ENCODE measurements at places on chromosomes 6 and 20.

- no peak for DNase-seq
These were observed 124.4 kb downstream of the TCP11 start for GRCh38 chr6:35016502-35017321.

- DNase-seq, result no peak
These were observed 31.3 kb upstream of the HEY2 start for GRCh38 chr6:125718109-125718508.

DNA sequence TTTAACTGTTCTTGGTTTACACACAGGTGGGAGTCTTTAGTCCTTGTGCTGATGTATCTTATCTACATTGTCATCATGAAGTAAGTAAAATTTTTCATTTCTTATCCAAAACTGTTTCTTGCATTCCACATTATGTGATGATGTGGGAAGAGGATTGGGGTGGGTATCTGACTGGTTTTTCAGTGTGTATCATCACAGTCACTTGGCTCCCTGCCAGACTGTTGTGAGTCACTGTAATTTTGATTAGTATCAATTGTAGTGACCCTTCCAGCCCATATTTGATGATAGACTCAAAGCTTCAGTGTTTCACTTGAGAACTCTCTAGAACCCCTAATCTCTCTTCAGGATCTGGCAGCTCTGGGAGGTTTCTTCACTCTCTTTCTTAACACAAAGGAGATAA, 84.5 kb upstream of the RIN2 start:
- DNase-seq, result no peak

GRCh38 chr6:44119704-44120262, 7.5 kb downstream of the MRPL14 start:
- DNase-seq, result no peak

DNA sequence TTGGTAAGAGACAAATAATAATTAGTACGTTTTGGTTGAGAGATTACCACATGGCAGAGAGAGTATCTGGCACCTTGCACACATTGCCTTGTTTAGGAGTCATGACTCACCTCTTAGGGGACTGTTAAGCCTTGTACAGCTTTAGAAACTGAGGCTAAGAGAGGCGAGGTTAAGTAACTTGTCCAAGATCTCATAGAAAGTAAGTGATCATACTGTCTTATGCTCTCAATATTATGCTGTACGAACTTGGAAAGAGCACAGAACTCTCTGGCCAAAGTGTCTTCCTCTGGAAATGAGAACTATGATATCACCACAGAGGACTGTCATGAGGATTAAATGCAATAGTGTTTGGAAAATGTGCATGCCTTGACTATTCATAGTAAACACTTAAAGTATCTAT, 249.0 kb downstream of the UTRN start:
- no peak for DNase-seq

GRCh38 chr20:62142252-62143080, 728 bp downstream of the PSMA7 start:
- no peak for DNase-seq

DNA sequence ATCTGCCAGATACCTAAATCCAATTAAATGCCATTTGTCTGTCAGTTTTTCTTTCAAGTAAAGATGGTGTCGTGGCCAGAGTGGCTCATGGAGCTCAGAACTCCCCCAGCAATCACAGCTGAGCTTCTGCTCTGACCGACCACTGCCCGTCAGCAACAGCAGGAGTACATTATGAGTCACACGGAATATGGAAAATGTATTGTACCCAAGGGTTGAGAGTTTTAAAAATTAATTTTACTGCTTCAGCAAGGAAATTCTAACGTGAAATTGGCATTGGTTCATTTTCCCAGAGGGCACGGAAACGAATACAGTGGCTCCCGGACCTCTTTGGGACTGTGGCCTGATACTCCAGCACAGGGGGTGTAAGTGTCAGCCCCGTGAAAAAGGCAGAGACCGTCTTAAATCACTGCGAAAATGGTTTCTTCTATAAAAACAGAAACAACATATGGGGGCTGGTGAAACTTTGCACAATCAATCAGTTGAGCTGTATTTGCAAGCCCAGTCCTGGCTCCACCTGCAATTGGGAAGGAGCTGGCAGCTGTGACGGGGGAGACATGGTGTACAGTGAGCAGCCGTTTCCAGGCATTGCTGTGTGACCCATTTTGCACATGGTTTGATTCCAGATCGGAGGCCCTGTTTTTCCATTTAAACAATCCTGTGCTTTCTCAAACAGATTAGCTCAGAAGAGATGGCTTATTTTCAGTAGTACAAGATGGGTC, 12.8 kb downstream of the NPEPL1 start:
- no peak for DNase-seq

GRCh38 chr20:2804852-2805688, 4.6 kb upstream of the CPXM1 start:
- DNase-seq, result no peak

DNA sequence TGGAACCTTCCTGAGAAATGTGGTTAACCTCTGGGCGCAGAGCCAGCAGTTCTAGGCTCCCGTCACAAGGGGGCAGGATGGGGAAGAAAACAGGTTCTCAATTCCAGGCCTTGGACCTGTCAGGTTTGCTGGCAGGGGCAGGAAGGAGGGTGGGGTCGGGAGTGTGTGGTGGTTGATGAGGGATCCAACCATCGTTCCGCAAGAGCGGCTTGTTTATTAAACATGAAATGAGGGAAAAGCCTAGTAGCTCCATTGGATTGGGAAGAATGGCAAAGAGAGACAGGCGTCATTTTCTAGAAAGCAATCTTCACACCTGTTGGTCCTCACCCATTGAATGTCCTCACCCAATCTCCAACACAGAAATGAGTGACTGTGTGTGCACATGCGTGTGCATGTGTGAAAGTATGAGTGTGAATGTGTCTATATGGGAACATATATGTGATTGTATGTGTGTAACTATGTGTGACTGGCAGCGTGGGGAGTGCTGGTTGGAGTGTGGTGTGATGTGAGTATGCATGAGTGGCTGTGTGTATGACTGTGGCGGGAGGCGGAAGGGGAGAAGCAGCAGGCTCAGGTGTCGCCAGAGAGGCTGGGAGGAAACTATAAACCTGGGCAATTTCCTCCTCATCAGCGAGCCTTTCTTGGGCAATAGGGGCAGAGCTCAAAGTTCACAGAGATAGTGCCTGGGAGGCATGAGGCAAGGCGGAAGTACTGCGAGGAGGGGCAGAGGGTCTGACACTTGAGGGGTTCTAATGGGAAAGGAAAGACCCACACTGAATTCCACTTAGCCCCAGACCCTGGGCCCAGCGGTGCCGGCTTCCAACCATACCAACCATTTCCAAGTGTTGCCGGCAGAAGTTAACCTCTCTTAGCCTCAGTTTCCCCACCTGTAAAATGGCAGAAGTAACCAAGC, 29.6 kb downstream of the SRSF3 start:
- peak; percentile 39 for DNase-seq

DNA sequence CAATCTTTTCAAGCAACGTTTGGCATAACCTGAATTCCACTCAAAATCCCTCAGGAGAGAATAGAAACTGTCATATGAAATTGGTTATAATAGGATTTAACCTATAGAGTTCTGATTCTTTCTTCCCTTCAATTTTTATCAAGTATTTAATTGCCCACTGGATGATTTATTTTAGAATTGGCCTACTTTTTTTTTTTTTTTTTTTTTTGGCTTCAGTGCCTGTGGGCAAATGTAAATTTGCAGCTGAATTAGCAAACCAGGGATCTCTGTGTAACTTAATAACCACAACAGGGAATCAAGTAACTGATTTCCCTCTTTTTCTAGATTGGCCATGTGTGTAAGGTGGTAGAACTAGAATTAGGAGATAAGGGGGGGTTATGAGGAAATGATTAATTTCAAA, 157.0 kb downstream of the SOX4 start:
- DNase-seq, result no peak

GRCh38 chr6:5486214-5486613, 224.9 kb downstream of the FARS2 start:
- DNase-seq, result no peak

DNA sequence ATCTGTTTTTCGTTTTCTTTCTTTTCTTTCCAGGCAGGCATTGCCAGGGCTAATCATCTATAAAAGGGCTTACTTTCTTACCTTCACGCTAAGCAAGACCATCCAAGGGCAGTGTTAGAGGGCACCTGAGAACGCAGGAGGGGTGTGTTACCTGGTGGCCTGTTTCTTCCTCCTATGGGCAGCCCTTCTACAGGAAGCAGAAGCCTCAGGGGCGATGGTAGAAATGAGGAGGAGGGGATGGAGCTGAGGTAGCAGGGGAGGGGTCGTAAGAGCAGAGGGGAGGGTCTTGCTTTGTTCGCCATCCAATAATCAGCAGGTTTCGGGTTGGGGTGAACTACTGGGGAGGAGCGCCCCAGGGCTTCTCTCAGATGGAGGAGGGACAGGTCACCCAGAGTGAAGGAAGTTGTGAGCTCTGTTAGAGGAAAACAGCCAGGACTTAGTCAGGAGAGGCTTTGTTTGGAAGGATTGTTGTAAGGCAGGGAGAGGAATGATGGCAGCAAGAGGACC, 1.5 kb upstream of the CCR6 start:
- DNase-seq, result no peak

- no peak for DNase-seq
These were observed 228.6 kb downstream of the KCNQ5 start for GRCh38 chr6:72850469-72850868.

DNA sequence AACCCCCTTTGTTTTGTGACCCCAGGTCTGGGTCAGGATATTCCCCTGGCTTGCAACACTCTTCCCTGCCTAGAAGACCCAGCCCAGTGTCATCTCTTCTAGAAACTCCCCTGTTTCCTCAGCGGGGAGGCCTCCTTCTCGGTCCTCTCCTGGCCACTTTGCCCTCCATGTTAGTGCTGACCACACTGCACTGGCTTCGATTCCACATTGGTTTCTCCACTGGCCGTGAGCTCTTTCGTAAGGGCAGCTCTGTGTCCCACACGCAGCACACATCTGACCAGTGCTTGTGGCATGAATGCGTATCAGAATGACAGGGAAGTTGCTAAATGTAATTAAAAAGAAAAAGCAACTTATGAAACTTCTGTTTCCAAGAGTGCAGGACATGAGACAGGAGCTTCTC, 49.4 kb upstream of the FNDC1 start:
- no peak for DNase-seq

GRCh38 chr6:135329851-135330803, 149.0 kb downstream of the MYB start:
- no peak for DNase-seq

DNA sequence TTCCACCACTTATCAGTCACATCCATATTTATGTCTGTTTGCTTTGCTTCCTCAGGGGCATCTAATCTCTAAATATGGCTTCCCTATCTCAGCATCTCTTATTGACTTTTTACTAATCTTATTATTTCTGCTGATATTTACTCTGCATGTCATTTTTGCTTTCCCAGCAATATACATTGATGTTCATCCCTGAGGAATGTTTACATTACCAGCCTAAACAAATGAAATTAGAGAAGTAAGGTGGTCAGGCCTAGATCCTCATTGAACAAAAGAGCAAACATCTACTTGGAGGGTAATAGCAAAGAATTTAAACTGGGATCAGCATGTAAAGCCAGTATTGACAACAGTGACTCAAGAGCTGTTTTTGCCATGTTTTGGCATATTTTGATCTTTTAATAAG, 546.4 kb downstream of the MMUT start:
- no peak for DNase-seq

DNA sequence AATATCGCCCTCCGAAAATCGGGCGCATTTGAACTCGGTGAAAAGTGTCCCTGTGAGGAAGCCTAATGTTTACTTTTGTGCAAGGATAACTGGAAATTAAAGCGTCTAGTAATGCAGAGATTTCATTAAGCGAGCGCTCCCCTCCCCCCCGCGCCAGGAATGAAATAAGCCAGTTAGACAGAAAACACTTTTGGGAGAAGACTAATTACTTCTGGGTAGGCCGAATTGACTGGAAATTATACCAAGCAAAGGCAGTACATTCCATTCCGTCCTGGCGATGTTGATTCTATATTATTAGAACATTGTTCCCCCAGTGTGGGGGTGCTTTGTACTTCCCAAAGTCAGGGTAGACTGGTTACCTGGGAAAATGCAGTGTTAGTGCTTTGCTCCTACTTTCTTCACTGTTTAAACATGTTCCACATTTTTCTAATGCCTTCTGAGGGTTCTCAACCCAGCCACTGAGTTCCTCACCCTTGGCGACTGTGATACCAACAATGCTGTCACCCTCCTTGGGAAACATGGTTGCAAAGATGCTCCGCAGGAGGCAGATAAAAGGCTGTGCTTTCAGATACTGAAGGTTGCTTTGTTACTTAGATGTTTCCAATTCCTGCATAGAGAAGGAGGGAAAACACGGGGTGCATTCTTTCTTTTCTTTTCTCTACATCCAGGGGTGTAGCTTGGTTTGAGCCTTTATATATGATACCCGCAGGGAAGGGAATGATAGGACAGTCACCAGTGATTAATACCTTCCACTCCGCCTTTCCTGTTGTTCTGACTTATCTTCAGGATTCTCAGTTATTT, 2.6 kb downstream of the GJA1 start:
- no peak for DNase-seq

GRCh38 chr6:36663504-36664446, 14.7 kb upstream of the CDKN1A start:
- no peak for DNase-seq

GRCh38 chr6:90466154-90466940, 120.5 kb downstream of the MAP3K7 start:
- DNase-seq, result no peak

- no peak for DNase-seq
These were observed 370.3 kb upstream of the OPRM1 start for GRCh38 chr6:153668758-153669157.

DNA sequence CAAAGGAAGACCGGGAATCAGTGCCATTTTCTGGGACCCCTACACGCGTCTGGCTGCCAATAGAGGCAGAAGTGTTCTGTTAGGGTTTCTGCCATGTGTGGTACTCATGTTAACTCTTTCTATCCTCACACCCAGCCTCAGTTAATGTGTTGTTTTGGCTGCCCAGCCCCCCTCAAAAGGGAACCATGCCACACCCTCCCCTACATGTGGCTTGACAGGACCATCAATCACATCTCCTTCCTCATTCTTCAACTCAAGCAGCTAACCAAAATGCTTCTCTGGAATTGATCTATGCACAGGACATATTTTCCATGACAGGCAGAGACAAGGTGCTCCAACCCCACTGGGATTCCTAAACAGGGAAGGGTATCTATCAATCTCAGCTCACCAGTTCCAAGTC, 22.0 kb downstream of the AHCY start:
- DNase-seq, result no peak

GRCh38 chr6:12903246-12903645, 186.7 kb downstream of the PHACTR1 start:
- no peak for DNase-seq

- no peak for DNase-seq
These were observed 77.8 kb downstream of the CD164 start for GRCh38 chr6:109304284-109305015.

GRCh38 chr6:139327038-139327437, 35.2 kb upstream of the TXLNB start:
- no peak for DNase-seq

- no peak for DNase-seq
These were observed 19.3 kb downstream of the JARID2 start for GRCh38 chr6:15264902-15265761.

All from stimulated activated CD8-positive, alpha-beta memory T cell treated with anti-CD3 and anti-CD28 coated beads, Interleukin-2, amount 100 ng/mL, for 1 hour (primary cell).